Breast epithelium (tissue), 4 donors: ENCODE measurements at places on chromosomes 1 and 21. TPM values are rescaled to one million over a fixed set of nuclear protein-coding genes. Genes with fewer than 3 reads are reported as not detected.
A peak's percentile ranks its signal among the peaks of the same experiment; 100 is the strongest.

GRCh38 chr1:203629507-203630082, 3.0 kb downstream of the ATP2B4 start:
- no peak for DNase-seq

IKBKE gene
- total RNA-seq = 4.8 TPM

DNA sequence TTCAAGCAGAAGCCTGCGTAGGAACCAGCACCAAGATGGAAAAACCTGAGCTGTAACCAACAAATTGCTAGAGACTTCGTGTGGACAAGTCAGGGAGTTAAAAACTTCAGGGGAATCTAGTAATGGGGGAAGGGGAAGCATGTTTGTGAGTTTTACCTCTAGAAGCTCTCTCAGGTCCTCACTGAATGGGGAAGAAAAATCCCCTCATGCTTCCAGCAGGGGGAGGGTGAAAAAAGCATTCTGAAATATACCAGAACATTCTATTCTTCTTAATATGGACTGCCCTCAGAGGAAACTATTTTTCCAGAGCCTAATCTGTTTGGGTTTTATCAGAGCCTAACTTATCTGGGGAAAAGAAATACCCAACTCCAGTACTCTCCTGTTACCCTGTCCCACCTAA, 28.6 kb downstream of the GNG12 start:
- DNase-seq = no peak

- no peak for DNase-seq
Measured at GRCh38 chr1:158978730-158979129, 31.0 kb upstream of the IFI16 start.

HES5 gene
- total RNA-seq = not detected

DNA sequence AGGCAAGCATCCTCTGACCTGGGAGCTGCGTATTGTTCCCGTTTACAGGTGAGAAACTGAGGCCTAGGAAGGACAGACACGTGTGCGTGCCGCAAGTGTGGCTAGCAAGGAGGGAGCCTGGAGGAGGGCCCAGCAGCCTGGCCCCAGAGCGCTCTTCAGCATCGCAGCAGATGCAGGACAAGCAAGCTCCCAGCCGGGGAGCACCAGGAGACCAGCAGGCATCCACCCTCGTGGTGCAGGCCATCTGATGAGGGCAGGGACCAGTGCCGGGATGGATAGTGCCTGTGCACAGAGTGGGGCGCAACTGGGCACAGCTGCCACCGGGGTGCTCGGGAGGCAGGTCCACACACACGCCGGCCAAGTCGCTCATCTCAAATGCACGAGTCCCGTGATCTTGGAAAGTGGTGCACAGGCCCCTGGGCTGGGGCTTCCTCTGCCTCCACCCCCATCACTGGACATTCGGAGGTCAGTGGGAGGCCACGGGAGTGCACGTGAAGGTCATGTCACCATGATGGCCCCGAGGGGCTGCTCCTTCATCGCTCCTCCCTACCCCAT, 55.1 kb downstream of the COL18A1 start:
- no peak for DNase-seq

NEGR1 gene
- total RNA-seq = 7.9 TPM

- no peak for DNase-seq
Measured at GRCh38 chr1:185894791-185895190, 160.6 kb downstream of the HMCN1 start.

PLA2G2D gene
- 0.44 TPM for total RNA-seq

GRCh38 chr1:205748403-205749233, 1.4 kb downstream of the NUCKS1 start:
- DNase-seq = no peak

- DNase-seq = no peak
Measured at GRCh38 chr1:92087542-92087941, 7.4 kb downstream of the BTBD8 start.

S100A8 gene
- total RNA-seq = 13.1 TPM

DNA sequence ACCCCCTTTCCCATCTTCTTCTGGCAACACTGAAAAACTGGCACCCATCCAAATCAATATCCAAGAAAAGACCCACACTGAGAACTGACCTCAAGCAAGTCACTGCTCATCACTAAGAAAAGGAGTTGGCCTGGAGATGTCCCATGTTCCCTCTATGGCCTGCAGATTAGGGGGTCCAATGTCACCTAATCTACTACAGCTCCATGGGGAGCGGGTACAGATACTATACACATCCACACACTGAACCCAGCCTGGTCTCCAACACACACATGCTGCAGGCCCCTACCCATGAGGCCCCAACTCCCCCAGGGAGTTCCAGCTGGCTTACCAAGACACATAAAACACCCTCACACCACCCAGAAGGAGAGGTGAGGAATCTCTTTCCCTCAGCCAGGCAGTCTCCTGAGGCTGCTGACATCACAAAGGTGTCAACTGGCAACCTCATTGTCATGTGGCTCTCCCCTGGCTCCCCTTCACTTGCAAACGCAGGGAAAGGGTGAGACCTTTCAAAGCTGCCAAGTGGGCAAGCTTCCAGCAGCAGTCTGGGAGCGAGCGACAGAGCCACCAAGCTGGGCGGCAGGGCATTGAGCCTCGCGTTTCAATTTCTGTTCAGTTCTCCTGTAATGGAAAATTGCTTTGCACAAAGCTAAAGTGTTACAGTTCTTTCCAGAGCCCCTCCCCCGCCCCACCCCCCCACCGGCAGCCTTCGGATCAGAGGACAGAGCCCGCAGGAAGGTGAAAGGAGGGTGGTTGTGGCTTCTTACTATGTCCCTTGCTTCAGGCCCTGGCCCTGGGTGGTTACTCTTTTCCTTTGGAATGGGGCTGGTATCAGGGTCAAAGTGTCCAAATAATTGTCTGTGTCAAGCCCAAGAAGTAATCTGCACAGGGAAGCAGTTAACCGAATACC, at the start of gene LRRC52:
TSS of gene LRRC52 (plus strand) at position 469 of the 907 bp plus-strand sequence. CDS start at position 766, 297 bp downstream.
- peak; percentile 59 for DNase-seq

GRCh38 chr1:154720328-154721297, 112.6 kb upstream of the ADAR start:
- DNase-seq = no peak

SPRR2F gene
- total RNA-seq = not detected

- no peak for DNase-seq
Measured at GRCh38 chr21:44018813-44019567, 6.9 kb downstream of the TRAPPC10 start.

DNA sequence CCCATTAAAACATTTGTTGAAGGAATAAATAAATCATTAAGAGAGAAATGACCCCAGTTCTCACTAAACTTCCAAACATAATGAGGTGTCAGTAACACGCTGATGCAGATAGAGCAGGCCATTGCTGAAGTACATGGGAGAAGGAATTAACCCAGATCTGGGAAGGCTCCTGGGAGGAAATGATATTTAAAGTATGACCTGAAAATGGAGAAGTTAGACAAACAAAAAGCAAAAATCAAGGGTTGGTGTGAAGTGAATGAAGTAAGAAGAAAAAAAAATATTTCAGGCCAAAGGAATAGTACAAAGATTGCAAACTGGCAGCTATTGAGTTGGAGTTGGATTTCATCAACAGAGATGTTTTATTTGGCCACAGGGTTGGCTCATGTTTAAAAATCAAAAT, 71.4 kb downstream of the RGS2 start:
- DNase-seq = no peak

GRCh38 chr1:204842369-204842768, 28.3 kb upstream of the NFASC start:
- DNase-seq = no peak

GRCh38 chr21:36887963-36888362, 78.5 kb downstream of the HLCS start:
- no peak for DNase-seq

- DNase-seq = no peak
Measured at GRCh38 chr1:224118688-224119087, 4.8 kb downstream of the FBXO28 start.

CR1L gene
- total RNA-seq = not detected

DNA sequence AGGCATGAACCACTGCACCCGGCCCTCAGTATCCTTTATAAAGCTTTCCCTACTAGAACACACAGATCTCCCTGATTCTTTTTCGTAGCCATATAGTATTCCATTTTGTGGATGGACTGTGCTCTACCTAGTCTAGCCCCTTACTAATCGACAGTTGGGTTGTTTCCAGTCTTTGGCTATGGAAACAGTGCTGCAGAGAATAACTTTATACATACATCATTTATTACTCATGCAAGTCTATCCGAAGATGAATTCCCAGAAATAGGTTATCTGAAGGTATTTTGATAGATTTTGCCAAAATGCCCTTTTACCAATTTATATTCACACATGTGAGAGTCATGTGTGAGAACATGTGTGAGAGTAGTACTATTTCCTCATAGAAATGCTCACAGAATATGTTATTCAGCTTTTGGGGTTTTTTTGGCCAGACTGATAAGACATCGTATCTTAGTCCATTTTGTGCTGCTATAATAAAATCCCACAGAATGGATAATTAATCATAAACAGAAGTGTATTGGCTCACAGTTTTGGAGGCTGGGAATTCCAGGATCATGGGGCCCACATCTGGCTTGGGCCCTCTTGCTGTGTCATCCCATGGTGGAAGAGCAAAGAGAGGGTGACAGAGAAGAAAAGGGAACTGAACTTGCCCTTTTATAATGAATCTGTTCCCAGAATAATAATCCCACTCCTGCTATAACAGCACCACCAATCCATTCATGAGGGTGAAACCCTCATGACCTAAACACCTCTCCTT, 17.3 kb upstream of the FGR start:
- no peak for DNase-seq
